ENCODE measurements at places on chromosomes 11 and 22. TPM values are rescaled to one million over a fixed set of nuclear protein-coding genes. Genes with fewer than 3 reads are reported as not detected.

KCNK4 gene
- total RNA-seq: not detected

LAYN gene
- 1.4 TPM for total RNA-seq

CHRM4 gene
- 4.8 TPM for total RNA-seq

SYNGR1 gene
- total RNA-seq: 1.1 TPM

MRGPRF gene
- not detected for total RNA-seq

KDELR3 gene
- not detected for total RNA-seq

HRAS gene
- total RNA-seq: 31.4 TPM

MMP8 gene
- total RNA-seq: not detected

BDNF gene
- not detected for total RNA-seq

RDX gene
- total RNA-seq: 26.7 TPM

DNA sequence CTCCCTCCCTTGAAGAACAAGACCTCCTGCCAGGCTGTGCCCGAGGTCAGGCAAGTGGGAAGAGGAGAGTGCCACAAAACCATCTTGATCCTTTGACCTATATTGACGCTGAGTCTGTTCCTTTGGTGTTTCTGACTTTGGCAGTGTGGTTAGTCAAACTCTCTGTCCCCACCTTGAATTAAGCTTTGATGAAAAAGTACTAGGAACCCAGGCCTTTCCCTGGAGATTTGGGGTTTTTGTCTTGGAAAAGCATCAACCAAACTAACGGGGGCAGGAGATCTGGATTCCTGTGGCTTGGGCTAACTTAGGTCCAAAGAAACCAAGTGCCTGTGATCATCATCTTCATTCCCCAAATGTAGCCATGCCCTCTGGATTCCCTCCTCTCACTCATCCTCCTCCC lies 40.4 kb downstream of the ARFGAP2 start:
- DNase-seq: no peak

- no peak for DNase-seq
These were observed 88.6 kb upstream of the DBX1 start for GRCh38 chr11:20248871-20249270.

GRCh38 chr22:28911777-28912669 lies 28.7 kb downstream of the ZNRF3 start:
- no peak for DNase-seq

DNA sequence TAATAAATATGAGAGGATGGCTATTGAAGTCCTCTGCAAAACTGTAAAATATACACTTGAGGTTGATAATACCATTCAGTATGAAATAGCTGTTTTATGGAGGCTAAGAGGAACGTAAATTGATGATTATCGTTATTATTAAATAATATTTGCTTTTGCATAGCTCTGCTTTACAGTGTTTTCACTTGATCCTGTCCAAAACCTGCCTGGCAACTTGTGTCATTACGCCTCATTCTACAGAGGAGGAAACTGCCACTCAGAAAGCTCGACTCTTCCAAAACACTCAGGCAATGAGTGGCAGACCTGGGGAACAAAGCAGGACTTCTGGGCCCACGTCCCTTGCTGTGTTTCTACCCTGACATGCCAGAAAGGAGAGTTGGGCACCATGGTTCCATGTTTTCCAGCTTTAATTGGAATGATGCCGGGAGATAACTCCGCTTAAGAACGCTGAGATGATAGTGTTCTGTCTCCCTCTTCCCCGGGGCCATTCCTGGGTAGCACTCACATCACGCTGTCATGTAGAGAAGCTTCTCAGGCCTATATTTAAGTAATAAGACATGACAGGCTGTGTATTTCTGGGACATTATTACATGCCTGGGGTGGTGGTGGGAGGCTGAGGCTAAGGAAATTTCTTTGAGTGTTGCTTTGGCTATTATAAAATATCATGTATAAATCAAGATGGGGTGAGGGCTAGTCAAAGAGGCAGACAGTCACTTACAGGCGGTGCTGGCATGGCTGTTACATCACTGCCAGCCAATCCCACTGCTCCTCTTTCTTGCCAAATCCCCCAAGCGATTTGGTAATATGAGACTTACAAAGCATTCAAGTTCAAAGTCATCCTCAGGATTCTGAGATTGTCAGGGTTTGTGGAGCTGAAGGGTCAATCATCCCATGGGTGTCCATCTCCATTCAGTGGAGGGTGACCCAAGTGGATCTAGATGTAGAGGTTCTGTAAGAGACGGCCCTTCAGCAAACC lies 501.7 kb downstream of the INSC start:
- DNase-seq: no peak

DNA sequence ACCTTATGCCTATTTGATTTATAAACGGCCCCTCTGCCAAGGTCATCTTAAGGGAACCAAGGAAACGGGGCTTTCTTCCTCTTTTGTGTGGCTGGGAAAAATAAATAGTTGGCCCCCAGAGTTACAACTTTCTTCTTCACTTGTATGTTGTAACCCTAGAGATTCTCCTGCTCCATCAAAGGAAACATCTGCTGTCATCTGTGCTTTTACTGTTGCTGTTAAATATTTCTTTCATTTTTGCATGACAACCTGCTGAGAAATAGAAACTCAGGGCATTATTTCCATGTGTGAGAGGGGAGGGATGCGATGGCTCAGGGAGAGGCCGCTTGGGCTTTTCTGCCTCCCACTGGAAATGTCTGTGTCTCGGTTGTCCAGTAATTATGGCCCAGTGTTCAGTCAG lies 21.8 kb upstream of the CDC42EP2 start:
- DNase-seq: no peak

GRCh38 chr11:27722117-27722952 lies 22.1 kb upstream of the BDNF start:
- DNase-seq: no peak

DNA sequence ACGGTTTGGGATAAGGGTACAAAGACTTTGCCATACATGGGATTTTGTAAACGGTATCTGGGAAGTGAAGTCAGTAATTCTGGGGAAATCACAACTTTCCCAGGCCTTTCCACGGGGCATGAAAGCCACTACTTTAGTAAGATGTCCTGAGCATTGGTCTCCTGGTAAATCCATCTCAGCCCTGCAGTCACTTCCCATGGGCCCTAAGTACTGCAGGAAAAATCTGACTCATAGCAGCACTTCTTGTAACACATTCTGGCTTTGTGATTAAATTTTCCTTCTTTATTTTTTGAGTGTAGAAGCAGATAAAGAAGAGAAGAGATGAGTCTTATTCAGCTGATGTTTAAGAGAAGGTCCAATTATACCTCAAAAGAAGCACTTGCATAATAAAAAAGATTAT lies 67.6 kb downstream of the BLID start:
- DNase-seq: no peak

GRCh38 chr11:76543006-76543703 lies 98.3 kb downstream of the EMSY start:
- DNase-seq: no peak

DNA sequence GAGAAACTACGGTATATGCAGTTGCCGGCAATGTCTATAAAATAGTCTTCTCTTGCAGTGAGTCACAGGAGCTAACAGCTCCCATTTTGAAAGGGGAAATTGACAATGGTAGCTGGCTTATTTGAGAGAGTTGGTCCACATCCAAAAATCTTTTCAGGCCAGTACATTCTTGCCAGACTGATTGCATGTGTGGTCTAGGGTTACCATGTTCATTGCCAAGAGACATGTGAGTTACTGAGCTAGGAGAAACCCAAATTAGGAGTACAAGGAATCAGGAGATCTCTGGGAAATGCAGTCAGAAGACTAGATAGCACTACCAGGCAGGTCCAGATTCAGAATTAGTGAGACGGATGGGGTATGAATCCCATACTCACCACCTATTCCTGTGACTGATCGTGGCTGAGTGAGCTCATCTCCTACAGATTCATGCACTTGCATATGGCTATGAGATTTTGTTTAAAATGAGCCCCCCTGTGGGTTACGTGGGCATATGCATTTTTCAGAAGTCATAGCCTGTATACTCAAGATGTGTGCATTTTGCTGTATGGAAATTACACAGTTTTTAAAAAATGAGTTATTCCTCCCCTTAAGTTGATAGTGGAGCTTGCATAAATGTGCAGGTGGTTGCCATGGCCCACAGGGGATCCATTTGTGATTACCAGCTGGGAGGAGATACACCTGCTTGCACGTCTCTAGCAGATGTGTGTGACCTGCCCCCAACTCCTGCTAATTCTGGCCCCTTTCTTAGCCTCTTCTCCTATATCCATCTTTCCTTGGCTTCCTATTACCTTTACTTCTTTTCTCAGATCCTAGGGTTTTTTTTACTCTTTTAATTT lies 102.7 kb downstream of the COMMD9 start:
- no peak for DNase-seq

- DNase-seq: no peak
These were observed 80.2 kb downstream of the DSCAML1 start for GRCh38 chr11:117716521-117717440.

GRCh38 chr22:27388090-27388600 lies 413.4 kb downstream of the MN1 start:
- no peak for DNase-seq

GRCh38 chr11:44285756-44286155 lies 24.2 kb downstream of the ALX4 start:
- DNase-seq: no peak

DNA sequence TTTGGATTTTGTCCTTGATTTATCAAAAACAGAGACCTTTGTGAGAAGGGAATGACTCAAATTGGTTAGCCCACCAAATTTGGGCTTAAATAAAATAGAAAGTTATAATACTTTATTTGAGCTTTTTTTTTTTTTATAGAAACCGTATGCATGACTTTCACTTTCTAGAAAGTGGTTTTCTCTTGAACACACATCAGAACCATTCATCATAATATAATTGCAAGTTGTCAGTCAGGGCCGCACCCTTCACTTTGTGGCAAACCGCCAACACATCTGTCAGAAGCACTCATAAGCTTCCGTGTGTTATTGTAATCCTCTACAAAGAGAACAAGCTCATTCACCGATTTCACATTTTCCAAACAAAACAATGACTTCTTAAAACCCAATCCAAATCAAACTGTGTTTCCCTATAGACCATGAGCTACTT lies 76.1 kb downstream of the SOX6 start:
- no peak for DNase-seq

- peak; percentile 67 for DNase-seq
These were observed 48.5 kb downstream of the APOL1 start for GRCh38 chr22:36301384-36301828.

GRCh38 chr11:69400771-69401590 lies 80.5 kb upstream of the LINC01488 start:
- DNase-seq: no peak

DNA sequence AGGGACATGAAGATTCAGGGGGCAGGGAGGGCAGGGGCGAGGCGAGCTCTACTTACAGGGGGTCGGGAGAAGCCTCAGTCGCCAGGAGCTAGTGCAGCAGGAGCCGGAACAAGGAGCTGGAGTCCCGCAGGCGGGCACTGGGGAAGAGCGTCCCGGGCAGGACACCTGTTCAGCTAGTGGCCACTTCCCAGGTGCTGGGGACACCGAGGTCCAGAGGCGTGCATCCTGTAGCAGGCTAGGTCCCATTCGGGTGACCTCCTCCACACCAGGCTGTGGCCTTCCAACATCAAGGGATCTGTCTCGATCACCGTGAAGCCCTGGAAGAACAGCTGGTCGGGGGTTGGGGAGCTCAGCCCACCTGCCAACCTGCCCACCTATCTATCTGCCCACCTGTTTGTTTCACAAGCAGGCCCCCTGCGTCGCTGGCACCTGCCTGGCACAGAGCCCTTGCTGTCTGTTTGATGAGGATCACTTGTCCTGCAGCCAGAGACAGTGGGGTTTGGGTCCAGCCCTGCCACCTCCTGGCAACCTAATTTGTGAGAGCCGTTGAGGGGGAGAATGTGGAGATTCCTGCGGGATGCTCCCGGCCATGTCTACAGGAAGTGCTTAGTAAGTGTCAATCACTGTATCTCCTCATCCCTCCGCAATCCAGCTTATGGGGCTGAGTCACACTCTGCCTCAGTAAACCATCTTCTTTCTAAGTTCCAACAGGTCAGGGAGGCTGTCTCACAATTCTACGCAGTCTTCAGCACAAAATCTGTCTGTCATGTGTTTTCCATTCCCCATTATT lies 940.9 kb downstream of the BRD1 start:
- DNase-seq: no peak

- no peak for DNase-seq
These were observed 575 bp downstream of the MFNG start for GRCh38 chr22:37485395-37486223.

DNA sequence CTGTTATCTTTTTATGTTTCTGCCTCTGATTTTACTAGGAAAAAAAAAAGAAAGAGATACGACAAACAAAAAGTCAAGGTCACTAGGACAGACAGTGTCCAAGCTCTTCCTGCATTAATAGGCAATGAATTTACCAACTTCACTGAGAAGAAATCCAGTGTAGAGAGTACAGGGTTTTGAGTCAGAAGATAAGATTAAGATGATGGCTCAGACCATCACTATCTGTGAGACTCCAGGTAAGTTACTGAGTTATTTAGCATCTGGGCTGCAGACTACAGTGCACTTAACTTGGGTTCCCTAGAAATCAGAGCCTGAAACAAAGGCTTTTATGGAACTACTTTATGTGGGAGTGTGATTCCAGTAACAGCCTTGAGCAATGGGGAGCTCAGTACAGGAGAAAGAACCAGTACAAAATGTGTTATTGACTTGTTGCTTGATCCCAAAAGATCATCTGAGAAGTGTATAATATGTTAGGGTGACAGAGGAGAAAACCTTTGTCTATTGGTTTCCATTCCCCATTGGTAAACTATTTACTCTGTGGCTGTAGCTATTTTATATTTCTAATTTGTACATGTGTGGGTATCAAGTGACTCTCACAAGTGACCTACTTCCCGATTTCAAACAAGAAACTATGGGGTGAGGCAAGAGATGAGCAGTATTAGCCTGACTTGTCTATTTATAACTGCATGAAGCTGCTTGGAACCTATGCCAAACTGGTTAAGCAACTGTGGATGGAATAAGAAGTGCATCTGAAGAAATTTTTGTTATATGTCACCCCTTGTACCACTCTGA lies 395.8 kb downstream of the RAB38 start:
- DNase-seq: no peak

GRCh38 chr11:133934599-133935550 lies 21.9 kb downstream of the IGSF9B start:
- DNase-seq: no peak

DNA sequence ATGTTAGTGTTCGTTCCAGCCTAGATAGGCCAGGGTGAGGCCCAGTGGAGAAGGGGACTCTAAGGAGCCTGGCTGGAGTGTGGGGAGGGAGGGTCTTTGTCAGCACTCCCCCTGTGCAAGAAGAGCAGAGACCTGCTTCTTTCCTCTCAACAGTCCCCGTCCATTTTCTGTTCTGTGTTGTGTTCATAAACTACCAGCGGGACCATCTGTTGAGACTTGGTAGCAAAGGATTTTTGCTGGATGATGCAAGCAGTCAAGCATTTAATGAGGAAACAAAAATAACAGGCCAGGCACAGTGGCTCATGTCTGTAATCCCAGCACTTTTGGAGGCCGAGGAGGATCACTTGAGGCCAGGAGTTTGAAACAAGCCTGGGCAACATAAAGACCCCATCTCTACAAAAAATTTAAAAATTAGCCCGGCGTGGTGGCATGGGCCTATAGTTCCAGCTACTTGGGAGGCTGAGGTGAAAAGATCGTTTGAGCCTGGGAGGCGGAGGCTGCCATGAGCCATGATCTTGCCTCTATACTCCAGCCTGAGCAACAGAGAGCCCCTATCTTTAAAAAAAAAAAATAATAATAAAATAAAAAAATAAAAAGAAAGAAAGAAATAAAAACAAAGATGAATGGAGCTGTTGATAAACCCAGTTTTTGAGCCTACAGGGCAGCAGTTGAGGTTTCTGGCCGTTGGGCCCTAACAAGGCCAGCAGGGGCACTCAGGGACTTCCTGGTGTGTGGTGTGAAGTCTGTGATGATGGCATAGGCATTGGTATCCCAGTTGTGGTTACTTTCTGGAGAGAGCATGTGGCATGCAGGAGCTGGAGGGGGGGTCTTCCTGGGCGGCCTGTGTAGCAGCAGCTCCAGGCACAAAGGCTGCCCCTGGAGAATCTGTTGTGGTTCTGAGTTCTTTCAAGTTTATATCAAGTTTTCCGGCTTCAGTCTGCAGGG lies 1.7 kb upstream of the TXNRD2 start:
- no peak for DNase-seq

Measured in T-helper 17 cell (primary cell).